Left lobe of liver (tissue), 2 donors: ENCODE measurements at places on chromosomes 16 and 17. TPM values are rescaled to one million over a fixed set of nuclear protein-coding genes. Genes with fewer than 3 reads are reported as not detected.

KCNJ2 gene
- total RNA-seq = 0.50 TPM

CXCL16 gene
- total RNA-seq = 14.5 TPM

DNA sequence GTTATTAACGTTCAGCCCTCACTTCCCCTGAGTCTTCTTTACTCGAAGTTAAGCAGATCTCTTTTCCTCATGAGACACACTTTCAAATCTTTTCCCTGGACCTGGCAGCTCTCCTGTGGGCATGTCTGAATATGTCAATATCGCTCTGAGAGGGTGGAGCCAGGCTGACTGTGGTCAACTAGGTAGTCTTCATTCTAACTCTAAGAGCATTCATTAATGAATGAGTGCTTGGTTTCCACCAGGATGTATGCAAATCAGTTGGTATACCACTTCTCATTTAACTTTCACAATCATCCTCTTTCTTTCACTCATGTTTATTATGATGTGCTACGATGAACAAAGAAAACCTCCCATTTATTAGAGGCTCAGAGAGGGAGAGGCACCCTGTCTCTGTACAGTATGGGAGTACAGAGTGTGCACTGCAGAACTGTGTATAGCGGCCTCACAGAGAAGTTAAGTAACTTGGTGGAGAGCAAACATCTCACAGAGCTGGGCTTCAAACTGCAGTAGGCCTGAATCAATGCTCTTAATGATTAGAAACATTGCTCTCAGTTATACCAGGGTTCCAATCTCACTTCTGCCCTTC lies 39.9 kb downstream of the OTOA start:
- no peak for DNase-seq

DNA sequence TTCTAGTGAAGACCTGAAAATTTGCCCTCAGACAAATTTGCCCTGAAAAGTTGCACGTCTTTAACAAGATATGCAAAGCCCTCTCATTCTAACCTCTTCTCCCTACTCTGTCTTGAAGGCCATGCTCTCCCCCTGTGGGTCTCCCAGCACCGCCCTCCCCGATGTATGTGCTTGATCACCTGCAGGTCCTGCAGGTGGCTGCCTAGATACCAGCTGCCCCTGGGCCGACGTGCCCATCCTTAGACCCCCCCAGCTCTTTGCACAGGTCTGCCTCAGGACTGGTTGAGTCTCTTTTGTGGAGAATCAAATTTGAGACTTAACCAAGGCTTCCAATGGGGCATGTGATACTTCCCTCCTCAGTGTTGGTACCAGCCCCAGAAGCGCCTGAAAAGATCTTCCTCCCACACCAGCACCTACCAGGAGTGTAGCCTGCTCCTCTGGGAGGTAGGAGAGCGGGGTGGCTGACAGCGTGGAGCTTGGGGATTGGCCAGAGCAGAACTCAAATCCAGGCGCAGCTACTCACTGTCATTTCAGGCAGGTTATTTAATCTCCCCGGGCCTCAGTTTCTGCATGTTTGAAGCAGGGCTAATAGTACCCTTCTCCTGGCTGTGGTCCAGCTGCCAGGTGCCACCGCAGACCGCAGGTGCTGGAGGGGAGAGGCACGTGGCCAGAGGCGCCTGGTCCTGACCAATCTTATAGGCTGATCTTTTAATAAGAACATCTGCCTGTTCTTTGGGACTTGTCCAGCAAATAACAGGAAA lies 4.5 kb upstream of the MRPL38 start:
- no peak for DNase-seq

EVPL gene
- total RNA-seq = 0.53 TPM

NOD2 gene
- 0.68 TPM for total RNA-seq

AOC2 gene
- 2.6 TPM for total RNA-seq

DNA sequence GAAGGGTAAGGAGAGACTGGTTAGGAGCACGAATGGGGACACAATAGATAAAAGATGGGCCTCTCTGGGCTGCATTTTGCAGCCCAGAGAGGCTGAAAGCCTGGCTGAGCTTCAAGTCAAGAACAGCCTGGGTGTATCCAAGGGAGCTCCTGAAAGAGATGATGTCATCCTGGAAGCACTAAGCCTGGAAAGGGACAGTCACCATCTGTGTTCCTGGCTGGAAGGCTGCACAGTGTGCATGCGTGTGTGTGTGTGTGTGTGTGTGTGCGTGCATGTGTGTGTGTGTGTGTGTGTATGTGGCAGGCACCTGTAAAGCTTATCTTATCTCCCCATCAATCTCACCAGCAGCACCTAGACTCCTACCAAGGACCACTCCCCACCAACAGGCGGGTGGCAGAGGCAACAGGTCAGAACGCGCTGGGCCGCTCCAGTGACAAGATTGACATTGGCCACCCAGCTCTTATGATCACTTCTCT lies 44.1 kb downstream of the COG7 start:
- no peak for DNase-seq

DNA sequence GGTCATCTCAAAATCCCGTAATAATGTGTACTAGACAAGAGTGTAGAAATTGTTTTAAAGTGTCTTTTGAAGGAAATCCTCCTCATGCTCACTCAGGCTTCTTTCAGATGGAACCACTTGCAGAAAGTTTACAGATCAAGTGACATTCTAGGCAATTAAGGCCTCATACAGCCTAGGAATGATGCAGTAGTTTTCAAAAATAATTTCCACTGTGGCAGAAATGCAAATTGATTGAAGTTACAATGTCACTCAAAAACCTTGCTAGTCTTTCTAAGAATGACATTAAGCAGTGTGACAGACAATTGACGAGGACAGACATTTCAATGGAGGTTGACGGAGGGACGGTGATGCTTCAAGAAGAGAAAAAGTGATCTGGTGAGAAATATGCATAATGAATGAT lies 53.5 kb upstream of the CDH8 start:
- DNase-seq = no peak

- no peak for DNase-seq
These were observed 233.2 kb downstream of the PMP22 start for GRCh38 chr17:15031975-15032374.

- no peak for DNase-seq
These were observed 1.5 kb upstream of the ADAM11 start for GRCh38 chr17:44757045-44757917.

CIBAR2 gene
- total RNA-seq = not detected

CHST6 gene
- total RNA-seq = 0.15 TPM

DNA sequence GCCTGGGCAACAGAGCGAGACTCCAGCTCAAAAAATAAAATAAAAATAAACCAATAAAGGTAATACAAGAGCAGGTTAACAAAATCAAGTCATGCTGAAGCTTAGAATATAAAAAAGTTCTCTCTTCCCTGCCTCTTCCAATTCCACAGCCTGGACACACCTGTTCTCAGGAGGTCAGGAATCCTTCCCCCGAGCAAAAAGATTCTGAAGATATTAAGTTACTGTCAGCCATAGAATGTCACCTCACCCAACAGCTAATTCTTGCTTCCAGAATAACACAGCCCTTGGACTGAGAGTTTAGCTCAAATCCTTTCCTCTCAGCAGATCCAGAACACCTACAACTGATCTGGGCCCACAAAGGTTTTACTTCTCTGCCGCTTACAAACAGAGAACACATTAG lies 27.1 kb downstream of the SLC39A11 start:
- peak; percentile 12 for DNase-seq

RBFOX1 gene
- not detected for total RNA-seq

DCAKD gene
- 19.3 TPM for total RNA-seq

DOC2B gene
- 0.68 TPM for total RNA-seq

DNA sequence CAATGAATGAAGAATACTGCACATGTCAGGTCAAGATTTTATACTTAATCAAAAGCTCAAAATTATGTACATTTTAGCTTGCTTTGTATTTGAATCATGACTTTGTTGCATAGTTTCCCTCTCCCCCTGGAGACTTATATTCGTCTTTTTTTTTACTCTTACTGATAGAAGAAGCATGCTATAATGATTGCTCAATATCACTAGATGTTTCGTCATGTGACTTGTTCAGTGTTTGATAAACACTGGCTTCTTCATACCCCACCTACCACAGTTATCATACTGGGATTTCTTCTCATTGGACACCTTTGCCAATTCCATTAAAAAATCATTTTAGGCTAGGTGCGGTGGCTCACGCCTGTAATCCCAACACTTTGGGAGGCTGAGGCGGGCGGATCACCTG lies 148.7 kb downstream of the FTO start:
- DNase-seq = no peak

GRCh38 chr16:15949210-15950160 lies at the start of gene ABCC1:
Gene ABCC1 (plus strand): TSS chr16:15949616. CDS start chr16:15949752, 136 bp downstream.
- DNase-seq = no peak

IKZF3 gene
- total RNA-seq = 0.63 TPM

TMC5 gene
- total RNA-seq = 0.15 TPM

OXLD1 gene
- total RNA-seq = 18.3 TPM

BRIP1 gene
- 1.2 TPM for total RNA-seq

MPP3 gene
- total RNA-seq = 2.0 TPM

- DNase-seq = no peak
These were observed 377 bp downstream of the SLC13A5 start for GRCh38 chr17:6712854-6713129.
